Cerebellum (tissue), 4 donors: ENCODE measurements at places on chromosomes 2 and 18.

DNA sequence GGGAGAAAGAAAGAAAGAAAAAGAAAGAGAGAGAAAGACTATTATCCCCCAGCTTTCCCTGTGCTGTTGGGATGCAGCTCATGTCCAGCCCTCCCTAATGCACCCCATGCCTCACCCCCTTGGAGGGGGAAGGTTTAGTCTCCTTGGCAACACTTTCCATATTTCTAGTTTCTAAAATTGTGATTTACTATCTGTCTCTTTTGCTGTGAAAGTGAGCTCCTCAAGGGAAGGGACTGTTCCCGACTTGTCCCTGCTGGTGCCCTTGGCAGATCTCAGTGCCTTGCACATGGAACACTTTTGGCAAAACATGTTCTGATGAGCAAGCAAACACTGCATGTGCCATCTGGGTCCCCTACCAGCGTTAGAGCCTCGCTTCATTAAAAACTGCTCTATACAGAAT is 11.7 kb upstream of the NAPG start:
- no peak for DNase-seq

- no peak for DNase-seq
Measured at GRCh38 chr2:25817630-25818029, 60.7 kb downstream of the ASXL2 start.

DNA sequence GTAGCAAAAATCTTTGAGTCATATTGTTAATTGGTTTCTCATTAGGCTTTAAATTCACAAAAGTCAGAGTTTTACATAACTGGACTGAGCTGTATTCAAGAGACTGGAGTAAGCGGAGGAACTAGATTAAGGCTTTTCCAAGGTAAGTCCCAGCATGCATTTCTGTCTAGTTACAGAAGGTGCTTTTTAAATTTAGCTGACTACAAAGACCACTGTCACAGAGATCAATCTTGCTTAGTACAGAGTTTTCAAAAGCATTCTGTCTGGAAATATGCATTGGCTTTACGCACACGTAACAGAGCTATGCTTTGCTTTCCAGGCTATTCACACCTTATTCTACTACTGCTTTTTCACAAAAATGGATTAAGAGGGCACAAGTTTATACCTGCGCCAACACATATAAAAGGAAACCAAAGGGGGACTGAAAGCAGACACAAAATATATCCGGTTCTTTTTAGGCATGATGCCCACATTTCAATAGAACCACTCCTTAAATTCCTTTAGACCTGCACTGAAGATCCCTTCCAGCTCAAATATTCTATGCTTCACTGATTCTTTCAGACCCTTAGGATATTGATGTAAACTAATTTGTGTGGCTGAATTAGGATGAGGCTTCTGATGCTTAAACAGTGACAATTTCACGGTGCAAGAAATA is 560.7 kb upstream of the CRIM1 start:
- DNase-seq = no peak

GRCh38 chr2:108219688-108220087 is 20.1 kb upstream of the SULT1C3 start:
- DNase-seq = no peak

GRCh38 chr2:63048367-63049171 is 2.1 kb upstream of the OTX1 start:
- no peak for DNase-seq

DNA sequence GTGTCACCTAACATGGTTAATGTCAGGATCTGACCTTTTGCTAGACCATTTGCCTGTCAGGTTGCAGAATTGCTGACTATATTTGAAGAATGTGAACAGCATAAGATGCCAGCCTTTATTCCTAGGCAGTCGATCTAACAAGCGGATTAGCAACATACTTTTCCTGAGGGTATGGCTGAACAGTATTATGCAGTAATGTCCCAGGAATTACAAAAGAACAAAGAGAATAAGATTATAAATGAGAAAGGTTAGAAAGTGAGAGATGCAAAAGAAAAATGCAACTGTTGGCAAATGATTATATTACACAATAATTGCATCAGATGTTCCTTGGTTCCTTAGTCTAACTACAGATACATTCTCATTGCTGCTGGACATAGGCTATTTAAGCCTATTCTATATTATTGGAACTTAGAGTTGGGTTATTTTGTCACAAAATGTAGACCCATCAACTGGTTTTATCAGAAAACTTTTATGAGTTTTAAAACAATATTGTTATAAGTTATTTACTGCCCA is 647.1 kb upstream of the CRIM1 start:
- DNase-seq = no peak

- DNase-seq = no peak
Measured at GRCh38 chr2:220188031-220188430, 560.6 kb downstream of the SLC4A3 start.

- no peak for DNase-seq
Measured at GRCh38 chr2:179605341-179605740, 256.1 kb downstream of the ZNF385B start.

GRCh38 chr2:219175928-219176817 is 552 bp downstream of the CNPPD1 start:
- DNase-seq = peak; percentile 56

DNA sequence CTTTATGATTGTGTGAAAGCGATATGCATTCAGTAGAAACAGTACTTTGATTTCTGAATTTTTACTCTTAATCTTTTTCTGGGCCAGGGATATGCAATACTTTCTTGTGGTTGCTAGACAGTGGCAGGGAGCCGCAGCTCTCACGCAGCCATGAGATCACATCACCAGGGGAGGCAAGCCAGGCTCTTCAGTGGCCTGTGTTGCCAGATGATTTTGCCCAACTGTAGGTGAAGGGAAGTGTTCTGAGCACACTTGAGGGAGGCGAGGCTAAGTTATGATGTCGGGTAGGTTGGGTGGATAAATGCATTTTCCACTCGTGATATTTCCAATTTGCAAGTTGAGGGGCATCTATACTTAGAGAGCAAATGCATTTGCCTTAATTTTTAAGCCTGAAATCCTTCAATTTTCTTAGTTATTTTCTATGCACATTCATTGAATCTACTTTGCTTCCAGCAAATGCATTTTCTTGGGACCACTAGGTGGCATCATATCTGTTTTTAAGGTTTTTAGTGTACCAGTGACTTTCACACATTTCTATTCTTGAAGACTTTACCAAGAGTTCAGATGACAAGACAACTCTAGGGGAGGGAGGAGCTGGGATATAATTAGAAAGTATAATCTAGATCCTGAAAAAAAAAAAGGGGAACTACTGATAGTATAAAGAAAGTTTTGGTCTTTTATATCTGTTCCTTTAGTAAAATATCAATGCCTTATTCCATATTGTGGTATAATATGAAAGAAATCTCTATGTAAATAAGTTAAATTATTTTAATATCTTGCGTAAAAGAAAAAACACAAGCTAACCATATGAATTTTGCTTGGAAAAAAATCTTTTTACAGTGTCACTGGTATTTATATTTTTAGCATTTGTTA is 643.3 kb downstream of the SOCS6 start:
- peak; percentile 21 for DNase-seq

GRCh38 chr18:49847524-49847923 is 34.2 kb upstream of the ACAA2 start:
- DNase-seq = no peak

DNA sequence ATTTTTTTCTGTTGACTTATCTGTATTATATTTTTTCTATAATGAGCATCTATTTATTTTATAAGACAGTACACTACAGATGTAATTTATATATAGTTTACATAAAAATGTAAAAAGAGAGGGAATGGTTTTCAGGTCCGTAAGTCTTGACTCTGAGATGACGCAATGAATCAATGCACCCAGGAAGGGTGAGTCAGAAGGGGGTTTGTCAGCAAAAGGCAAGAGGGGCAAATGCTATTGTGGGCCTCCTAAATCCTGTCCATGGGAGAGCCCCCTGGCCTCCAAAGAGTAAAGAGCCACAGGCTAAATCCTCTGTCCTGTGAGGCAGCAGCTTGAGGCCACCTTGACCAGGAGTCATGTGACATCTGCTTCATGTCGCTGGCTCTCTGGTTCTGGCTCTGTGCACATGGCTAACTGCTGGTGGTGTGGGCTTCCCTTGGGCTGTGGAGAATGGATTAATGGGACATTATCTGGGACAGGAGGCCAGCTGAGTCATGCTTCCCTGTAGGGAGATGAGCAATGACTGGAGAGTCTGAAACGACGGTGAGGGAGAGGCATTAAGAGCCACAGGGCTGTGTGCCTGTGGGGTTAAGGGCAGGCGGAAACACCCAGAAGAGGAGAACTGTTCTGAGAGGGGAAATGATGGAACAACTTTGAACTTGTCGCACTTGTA is 22.8 kb upstream of the ASB18 start:
- DNase-seq = no peak

DNA sequence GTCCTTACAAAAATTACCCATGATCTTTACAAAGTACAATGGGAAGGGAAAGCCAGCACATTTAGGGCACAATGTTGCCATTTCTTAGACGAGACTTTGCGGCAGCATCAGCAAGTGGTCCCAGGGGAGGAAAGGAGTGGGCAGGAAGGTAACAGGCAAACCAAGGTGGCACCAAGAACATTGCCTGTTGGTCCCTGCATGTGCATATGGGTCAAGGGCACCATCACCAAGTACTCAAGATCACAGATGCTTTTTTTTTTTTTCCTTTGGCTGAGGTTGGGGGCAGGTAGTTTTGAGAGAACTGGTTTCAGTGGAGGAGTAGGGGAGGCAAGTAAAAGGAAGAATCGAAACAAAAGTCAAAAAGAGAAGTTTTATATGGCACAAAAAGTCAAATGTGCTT is 752 bp upstream of the CYTIP start:
- DNase-seq = no peak

- DNase-seq = no peak
Measured at GRCh38 chr18:23662309-23663263, at the start of gene ANKRD29. TSS of gene ANKRD29 (minus strand) at chr18:23662911. CDS start at chr18:23662730, 181 bp downstream.

DNA sequence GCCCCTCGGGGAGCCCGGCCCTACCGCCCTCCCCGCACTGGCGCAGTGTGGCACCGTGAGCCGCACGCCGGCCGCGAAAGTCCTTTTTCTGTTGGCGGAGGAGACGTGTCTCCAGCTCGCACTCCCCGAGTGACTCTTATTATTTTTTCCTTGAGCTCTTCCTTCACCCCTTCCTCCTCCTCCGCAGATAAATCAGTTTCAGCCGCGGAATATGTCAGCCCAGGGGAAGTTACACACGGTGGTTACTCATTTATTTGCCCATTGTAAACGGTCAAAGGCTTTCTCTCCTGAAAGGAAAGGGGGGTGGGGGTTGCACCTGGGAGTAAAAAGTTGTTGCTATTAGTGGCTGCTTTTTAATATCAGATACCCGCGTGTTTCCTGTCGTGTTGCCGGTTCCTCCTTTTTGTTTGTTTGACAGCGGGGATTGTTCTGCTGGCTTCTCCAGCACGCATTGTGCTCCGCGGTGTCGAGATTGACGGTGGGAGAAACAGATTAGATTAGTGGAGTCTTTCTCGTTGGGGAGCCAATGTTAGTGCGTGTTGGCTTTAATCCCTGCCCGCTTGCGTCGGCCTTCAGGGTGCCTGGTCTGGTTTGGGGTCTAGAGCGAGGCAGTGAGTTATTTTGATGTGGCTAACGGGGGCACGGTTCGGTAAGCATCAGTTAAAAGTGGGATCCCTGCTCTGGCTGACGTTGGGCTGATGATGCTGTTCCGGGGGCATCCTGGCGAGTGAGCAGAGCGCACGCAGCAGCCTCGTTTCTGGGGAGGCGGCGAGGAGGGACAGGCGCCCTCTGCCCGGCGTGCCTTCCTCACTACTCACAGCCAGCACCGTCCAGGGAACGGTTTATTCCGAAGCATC is 1.6 kb downstream of the CRIM1 start:
- DNase-seq = peak; percentile 58

- DNase-seq = no peak
Measured at GRCh38 chr2:55810622-55811020, 113.0 kb downstream of the EFEMP1 start.

DNA sequence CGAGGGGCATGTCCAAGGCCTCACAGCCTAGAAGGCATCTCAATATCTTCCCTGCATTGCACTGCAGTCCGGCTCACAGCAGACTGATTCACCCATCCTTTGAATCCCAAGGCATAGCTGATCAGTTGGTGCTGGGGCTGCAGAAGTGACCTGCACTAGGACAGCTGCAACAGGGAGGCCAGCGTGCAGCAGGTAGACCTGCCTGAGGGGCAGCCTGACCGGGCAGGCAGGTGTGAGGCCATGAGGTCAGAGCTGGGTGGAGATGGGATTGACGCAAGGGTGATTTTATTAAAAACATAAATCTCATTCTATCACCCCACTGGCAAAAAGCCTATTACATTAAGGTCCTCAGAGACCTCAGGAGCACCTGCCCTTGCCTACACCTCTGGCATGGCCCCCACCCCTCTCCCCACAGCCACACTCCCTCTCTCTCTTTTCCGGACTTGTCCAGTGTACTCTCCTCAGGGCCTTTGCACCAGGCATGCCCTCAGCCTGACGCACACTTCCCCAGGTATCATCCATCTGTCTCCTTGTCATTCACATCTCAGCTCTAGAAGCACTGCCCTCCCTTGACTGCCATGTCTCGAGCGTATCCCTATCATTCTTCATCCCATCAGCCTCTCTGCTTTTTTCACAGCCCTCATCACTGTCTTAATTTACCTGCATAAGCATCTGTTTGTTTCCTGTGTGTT is 63.5 kb upstream of the WIPF1 start:
- no peak for DNase-seq

- DNase-seq = no peak
Measured at GRCh38 chr2:17748745-17749144, 4.9 kb downstream of the SMC6 start.

DNA sequence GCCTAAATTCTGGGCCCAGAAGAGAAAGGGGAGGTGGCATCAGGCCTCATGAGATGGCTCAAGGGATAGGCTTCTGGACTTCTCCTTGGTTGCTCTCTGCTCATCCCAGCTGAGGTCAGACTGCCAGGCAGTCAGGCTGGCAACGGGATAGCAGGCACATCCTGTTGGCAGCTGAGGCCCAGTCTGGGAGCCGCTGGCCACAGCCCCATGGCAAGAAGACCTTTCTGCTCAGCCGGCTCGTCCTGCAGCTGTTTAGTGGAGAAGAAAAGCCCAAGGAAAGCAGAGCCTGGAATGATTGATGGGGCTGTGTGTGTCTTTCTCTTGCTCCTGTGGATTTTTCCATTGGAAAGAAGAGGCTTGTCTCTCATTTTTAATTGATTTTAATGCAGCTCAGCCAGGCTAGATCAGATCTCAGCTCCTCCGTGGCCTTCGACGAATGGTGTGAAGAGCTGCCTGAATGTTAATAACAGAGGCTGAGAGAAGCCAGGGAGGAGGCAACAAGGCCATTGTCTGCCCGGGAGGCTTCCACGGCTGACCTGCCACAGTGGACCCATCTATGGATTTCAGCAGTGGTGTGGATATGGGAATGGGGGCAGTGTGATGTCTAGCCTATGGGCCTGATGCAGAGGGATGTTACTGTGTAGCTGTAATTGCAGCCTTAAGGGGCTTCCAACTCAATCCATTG is 99.5 kb downstream of the HS1BP3 start:
- no peak for DNase-seq
